Stimulated activated CD4-positive, alpha-beta T cell treated with anti-CD3 and anti-CD28 coated beads, TNF-alpha, amount 100 ng/mL, for 24 hours (primary cell): ENCODE measurements at places on chromosomes 13 and 19.

DNA sequence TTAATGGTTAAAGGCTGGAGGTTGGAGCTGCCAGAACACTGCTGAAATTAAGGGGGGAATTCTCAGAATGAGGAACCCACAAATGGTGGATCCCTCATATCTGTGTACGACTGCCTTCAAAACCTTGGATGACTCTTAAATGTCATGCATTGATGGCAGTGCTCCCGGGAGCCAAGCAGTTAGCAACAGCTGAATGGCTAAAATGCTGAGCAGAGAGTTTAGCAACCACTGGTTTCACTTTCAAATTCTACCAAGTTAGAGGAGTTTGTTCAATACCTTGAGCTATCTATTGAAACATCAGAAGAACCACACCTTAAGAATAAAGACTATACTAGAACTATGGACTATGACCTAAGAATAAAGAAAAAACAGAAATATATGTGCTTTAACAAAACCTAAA is 41.4 kb downstream of the UQCRFS1 start:
- DNase-seq: no peak

DNA sequence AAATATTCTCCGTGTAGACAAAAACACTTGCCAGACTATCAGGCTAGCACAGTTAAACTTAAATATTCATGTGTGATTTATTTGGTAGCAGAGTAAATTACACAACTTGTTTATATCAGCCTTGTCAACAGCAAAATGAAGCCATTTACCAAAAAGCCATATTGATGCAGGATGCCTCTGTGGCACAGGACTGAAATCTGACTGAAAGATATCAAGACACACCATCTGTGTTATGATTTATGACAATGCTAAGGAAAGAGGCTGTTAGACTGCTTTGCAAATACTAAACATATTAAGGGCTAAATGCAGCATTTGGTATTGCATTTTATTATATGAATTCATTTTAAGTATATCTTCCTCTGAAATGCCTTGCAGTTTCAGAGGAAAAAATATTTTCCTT is 44.8 kb upstream of the FNDC3A start:
- DNase-seq: no peak

DNA sequence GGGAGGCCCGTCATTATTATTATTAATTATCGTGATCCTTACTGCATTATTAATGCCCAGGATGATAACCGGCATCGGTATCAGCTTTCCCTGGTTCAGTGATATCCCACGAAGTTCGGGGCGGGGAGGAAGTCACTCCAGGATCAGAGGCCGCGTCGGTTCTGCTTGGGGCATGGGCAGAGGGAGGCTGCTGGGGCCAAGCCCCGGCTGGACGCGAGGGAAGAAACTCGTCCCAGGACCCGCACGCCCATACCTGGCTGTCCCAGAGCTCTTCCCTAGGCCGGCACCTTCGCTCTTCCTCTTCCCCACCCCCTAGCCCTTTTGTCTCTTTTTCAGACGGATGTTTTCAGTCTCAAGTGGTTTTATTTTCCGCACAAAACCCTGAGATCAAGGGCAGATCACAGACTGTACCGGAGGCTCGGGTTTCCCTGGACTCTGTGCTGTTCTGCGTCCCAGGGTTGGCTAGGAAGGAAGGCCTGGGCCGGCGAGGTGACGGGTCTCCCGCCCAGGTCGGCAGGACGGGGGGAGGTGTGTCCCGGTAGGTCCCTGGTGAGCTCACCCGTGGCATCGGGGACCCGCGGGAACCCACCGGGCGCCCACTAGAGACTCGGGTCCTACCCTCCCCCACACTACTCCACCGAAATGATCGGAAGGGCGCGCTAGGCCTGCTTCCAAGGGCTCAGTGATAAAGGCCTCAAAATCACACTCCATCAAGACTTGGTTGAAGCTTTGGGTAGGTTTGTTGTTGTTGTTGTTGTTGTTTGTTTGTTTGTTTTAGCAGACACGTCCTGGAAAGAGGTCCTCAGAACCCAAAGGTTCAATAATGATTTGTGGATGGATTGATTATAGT is 7.9 kb downstream of the ZIC2 start:
- DNase-seq: no peak

DNA sequence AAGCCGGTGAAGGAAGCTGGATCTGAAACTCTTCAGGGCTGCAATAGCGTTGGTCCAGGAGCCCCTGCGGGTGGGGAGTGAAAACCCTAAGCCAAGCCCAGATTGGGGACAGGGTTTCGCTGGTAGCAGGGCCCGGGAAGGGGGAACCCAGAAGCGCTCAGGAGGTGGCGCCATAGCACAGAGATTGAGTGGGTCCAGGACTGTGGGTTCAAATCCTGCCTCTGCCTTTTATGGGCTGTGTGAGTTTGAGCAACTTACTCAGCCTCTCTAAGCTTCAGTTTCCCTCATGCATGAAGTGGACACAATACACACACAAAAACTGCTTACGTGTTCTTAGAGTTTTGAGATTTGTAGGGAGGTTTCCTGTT is 8.3 kb upstream of the SYCN start:
- DNase-seq: peak; percentile 38

DNA sequence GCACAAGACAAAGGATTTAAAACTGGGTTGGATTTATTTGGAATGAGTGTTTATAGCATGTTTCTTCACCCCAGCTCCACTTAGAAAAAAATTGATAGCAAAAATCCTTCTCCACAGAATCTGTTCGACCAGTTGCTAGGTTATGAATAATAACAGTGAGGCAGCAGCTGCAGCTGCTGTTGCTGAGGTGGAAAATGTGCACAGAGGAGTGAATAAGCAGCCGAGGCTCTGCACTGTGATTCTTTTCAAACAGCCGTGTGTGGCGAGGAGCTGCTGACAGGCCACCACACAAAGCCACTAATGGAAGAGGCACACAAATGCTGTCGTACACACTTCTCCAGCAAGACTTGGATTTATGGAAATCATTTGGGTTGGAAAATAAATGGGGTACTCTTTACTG is 6.4 kb upstream of the RASL11A start:
- no peak for DNase-seq

DNA sequence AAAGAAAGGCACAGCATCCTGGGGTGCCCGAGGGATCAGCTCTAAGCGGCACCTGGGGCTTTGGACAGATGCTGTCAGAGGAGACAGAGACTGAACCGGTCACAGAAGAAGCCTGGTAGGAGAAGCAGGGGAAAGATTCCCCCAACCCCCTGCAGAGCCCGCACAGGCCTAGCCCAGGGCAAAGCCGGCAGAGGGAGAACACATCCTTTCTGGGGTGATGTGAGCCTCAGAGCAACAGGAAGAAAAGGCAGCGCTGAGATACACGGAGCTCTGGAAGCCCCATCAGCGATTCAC is 101.2 kb downstream of the CRYL1 start:
- no peak for DNase-seq
